ENCODE measurements at places on chromosomes 4 and X.

GRCh38 chr4:7676398-7676922, 241.7 kb upstream of the PSAPL1 start:
- DNase-seq, result no peak

GRCh38 chrX:4710618-4711433, 997.4 kb upstream of the PRKX start:
- no peak for DNase-seq

DNA sequence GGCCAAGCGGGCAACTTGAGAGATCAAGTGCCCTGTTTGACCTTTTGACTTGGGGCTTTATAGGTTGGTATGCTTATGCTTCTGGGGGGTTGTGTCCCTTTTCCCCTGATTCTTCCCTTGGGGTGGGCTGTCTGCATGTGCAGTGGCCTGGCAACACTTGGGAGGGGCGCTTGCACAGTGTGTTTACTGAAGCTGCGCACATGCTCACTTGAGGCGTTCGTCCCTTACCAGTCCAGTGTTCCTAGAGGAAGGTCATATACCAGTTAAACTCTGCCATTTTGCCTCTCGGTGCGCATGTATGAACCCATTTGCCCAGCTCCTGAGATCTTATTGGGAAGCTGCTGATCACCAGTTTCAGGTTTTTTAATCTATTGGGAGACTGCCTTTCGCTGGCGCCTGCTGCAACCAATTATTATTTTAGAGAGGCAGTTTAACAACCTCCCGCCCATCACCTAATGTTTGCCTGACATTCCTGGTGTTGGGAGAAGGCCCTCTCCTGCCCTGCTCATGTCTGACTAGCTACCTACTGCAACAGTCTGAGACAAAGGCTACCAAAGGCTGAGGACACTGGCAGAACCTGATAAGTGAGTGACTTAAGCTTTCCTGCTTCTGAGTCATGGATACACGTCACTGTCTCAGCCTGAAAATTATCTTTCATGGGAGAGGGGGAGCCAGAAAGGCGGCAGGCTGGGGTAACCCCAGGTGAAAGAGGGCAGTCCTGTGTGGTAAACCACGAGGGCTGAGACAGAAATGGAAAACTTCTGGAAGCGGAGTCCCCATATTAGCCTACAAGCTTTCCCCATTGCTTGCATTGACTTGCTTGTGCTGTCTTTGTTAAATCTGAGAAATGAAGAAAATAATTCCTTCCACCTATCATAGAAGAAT, 97.6 kb downstream of the CPE start:
- DNase-seq, result no peak

- no peak for DNase-seq
Observed at GRCh38 chr4:8522160-8523120, 57.8 kb upstream of the GPR78 start.

DNA sequence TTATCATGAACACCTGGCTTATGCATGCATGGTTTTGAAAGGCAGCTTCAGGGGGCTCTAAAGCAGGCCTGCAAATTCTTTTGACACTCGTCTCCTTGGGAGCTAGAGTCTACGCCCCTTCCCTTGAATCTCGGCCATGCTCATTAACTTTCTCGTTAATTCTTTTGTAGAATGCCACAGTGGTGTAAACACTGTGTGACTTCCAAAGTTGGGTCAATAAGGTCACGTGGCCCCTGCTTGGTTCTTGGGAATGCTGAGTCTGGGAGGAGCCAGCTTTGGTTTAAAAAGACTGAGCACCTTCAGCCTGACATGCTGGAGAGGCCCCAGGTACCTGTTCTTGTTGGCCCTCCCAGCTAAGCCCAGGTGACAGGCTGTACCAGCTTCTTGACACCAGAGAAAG, 228.4 kb downstream of the DHRSX start:
- no peak for DNase-seq

- no peak for DNase-seq
Observed at GRCh38 chr4:11470438-11471045, 41.8 kb upstream of the HS3ST1 start.

- DNase-seq, result no peak
Observed at GRCh38 chr4:78562687-78563086, 11.1 kb downstream of the ANXA3 start.

DNA sequence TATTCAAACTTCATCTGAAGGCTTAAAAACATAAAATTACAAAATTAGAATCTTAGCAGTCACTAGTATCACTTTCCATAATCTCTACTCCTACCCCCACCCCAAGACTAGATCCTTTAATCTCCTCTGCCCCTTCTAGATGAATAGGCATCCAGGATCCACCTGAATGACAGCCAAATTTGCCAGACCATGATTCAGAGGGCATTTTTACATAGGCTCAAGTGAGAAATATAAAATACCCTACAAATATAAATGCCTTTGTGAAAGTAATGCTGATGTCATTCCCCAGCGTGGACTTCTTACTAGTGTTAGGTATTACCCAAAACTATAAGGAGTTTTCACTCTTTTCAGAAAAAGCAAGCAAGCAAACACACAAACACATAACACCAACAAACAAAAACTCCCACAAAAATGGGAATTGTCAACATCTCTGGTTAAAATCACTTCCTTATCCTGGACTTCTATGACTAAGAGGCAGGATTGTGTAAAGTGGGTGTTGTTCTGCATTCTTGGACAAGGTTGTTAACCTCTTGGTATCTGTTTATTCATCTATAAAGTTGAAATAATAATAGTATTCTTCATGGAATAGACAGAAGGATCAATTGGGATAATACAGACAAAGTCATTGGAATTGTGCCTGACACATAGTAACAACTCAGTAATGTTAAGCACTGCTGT, 51.3 kb upstream of the TMPRSS11F start:
- no peak for DNase-seq

DNA sequence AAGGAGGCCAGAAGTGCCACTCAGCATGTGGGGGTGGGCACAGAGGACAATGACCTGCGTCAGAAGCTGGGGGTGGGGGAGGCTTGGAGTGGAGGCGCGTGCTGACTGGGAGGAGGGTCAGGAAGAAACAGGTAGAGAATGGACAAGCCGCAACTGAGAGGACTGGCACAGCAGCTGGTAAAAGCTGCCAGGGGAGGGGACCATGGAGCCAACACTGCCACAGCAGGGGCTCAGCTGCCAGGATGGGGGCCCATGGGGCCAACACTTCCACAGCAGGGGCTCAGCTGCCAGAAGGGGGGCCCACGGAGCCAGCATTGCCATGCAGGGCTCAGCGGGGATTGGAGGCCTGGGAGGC, 19.1 kb downstream of the RNF212 start:
- DNase-seq, result no peak

GRCh38 chr4:80058740-80059139, 14.3 kb downstream of the ANTXR2 start:
- DNase-seq, result no peak

DNA sequence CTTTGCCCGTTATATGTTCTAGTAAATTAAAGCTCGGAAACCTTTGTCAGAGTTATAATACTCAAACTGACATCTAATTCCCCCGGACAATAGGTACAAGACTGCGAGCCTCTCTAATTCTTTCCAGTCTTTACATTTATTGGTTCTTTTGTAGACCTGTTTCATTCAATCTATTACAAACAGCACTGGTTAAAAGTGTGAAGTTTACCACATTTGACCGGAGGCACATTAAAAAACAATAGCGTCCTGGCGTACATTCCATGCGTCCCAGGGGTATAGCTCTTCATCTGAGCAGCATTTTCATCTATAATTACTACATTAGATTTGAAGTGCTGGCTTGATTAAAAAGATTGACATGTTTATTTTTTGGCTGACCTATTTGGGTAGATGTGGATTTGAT, 49.9 kb upstream of the TENM3 start:
- no peak for DNase-seq

DNA sequence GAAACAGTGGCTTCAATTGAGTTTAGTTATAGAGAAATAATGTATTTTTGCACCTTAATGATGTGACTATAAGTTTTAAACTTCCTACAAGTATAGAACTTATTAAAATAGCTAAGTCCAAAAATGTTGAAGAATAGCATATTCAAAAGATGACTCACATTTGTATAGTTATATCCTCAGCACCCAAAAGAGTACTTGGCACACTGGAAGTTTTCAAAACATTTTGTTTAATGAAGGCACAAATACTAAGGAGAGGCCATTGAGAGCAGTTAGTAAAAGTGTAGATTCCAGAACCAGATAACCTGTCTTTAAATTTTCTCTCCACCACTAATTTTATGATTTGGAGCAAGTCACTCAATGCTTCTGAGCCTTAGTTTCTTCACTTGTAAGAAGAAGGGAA, 226.9 kb upstream of the MID1 start:
- DNase-seq, result no peak

DNA sequence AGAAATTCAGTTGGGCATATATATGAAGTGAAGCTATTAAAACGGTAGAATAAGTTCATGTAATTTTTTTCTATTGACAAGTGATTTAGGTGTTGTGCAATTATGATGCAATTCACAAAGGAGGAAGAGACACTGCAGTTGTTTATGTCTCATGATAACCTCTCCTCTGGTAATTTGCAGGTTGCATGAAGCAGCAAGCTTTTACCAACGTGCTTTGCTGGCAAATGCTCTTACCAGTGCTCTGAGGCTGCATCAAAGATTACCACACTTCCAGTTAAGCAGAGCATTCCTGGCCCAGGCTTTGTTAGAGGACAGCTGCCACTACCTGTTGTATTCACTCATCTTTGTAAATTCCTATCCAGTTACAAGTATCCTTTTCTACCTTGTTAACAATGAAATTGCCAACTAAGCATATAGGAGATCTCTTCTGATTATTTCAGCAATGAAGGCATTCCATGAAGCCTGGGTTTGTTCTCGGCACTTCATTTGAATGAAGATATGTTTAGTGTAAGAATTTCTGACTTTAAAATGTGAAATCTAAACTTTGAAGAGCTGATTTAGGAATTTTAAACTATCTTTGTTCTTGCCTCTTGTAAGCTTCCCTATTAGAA, 3.9 kb downstream of the TMEM33 start:
- no peak for DNase-seq

- no peak for DNase-seq
Observed at GRCh38 chrX:114450911-114451310, 133.0 kb upstream of the HTR2C start.

GRCh38 chr4:76779740-76780459, 118.0 kb downstream of the SOWAHB start:
- DNase-seq, result peak; percentile 34

DNA sequence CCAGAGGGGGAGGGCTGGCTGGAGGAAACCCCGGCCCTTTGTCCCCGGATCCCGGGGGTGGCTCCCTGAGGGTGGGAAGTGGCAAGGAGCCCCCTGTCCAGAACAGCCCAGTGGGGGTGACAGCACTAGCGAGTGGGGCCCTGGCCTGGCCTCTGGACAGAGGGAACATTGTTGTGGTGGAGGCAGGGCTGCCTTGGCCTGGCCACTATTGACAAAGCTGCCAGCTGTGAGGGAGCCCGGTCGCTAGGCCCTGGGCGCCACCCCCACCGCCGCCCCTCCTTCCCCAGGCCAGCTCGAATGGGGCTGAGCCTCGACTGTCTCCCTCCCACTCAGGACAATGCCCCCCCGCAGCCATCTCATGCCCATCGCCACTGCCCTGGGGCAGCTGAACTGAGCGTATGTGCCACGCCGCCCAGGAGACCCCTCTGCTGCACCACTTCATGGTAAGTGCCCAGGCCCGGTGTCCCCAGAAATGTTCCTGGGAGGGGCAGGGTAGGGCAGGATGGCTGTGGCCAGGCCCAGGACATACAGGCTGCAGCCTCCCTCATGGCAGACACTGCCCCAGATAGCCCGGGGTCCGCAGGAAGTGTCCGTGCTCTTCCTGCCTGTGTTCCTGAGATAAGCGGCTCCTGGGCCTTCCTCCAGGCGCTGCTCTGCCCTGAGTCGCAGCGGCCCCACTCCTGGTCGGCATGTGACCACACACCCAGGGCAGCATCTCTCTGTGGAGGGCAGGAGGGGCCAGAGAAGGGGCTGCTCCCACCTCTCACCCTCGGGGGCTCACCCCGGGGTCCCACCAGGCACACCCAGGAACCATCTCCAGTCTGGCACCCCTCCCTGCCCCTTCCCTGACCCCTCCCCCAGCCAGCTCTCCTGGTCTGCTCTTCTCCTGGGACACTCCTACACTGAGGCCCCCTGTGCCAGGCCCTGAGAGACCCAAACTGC, 1.4 kb downstream of the PLXNB3 start:
- DNase-seq, result no peak

DNA sequence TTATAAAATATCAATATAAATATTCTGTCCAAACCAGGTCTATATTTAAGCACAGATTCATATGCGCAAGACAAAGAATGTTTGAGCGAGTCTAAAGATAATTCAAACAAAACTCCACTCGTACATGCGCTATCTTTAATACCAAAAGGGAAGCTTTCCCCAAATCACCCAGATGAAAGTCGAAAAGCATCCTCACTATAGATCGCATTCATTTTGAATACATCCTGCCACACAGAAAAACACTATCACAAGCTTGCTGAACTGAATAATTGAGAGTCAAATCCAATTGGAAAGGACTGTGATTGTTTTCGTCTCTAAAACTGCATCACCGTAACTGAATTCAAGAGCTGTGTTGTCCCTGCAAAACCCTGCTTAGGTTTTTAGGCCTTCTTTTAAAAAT, 685 bp downstream of the TASL start:
- DNase-seq, result no peak

DNA sequence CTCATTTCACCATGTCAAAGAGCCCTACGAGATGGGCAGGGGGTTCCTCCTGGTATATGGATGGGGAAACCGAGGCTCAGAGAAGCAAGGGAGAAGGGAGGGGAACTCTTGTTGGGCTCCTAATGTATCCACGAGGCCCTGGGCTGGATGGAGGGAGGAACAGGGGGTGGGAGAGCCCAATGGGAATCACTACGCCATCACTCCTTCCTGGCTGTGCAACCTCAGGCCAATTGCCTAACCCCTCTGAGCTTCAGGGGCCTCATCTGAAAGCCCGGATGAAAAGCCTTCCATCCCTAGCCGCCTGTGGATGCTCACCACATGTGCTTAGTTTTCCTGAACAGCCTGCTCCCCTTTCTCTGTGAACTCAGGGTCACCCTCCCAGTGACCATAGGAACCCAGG, 57.8 kb downstream of the PPP2R2C start:
- no peak for DNase-seq

- peak; percentile 37 for DNase-seq
Observed at GRCh38 chrX:12970691-12971202, 4.2 kb upstream of the TMSB4X start.

DNA sequence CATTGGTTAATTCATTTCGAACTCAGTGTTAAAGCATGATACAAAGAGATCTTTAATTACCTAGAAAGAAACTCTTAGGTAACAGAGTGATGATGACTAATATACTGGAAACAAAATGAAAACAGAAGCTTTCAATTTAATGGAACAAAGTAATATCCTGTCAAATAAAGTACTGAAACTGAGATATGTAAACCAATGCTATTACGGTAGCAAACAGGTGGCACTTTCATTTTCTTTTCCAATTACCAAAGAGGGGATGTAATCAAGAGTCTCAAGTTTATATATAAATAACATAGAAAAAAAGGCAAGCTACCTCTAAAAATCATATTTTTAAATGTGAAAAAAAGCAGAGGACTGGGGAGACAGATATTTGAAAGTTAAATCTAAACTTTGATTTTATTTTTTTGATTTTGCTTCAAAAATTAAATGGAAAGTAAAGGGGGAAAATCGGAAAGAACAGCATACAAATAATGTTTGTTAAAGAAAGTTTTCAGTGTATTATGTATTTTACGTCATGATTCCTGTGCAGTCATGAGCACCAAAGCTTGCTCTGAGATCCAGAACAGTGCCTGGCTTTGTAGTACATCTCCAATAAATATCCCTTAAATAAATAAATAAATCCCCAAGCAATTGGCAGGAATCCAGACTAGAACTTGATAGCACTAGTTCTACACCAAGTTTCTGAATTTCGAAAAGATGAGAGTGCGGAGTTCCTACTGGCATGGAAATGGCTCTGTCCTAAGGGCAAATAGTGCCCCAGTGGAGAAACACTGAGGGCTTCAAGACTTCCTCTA, 25.0 kb upstream of the RAPGEF2 start:
- no peak for DNase-seq

All from right kidney (tissue), 9 donors.